ENCODE measurements at places on chromosomes 6 and 20.

DNA sequence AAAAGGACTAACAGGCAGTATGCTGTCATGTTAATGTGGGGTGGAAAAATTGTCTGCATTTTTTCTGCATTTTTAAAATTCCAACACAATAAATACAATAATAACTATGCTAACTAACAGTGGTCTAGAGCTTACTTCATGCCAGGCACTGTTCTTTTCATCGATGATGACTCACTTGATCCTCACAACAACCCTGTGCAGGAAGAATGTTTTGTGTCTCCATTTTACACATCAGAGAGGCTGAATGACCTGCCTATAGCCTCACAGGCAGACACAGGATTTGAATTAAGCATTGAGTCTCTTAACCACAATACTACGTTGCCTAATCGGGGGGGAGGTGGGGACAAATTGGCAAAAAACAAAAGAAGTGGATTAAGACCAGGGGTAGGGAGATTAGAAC, 26.9 kb upstream of the FANCE start:
- DNase-seq, result peak; percentile 96

GRCh38 chr20:36881888-36882287, 6.0 kb downstream of the TLDC2 start:
- DNase-seq, result no peak

DNA sequence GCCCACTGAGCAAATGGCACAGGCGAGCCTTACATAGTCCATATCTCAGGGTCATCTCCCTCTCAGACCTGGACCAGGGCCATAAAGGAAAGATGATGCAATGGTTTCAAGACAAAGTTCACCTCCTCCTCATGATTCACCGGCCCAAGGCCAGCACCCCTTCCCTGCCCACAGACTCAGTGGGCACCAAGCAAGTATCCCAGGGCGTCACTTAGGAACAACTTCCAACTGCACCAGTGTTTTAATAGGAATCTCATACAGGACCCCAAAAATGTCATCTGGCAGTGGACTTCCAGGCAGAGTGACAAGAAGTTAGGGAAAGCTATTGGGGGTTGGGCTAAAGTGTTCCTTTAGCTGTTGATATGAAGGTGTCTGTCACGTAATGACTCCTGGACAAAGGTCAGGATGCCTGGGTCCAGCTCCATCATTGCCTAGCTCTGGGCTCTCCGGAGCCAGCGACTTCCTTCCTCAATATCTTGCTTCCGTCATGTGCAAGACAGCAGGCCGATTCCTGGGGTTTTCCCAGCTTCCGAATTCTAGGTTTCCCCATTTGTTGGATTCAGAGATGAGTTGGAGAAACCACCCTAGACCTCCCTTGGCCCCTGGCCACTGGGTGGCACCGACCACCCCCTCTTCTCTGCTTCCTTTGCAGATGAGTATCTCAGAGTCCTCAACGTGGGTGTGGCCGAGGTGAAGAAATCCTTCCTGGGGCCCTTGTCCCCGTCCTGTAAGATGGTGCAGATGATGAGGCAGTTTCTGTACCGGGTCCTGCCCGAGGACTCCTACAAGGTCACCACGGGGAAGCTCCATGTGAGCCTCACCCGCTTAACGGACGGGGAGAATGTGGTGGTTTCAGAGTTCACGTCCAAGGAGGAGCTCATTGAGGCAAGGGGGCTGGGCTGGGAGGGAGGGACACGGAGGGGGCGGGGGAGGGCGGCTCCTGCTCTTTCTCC, 21.1 kb downstream of the PNPLA1 start:
- no peak for DNase-seq

DNA sequence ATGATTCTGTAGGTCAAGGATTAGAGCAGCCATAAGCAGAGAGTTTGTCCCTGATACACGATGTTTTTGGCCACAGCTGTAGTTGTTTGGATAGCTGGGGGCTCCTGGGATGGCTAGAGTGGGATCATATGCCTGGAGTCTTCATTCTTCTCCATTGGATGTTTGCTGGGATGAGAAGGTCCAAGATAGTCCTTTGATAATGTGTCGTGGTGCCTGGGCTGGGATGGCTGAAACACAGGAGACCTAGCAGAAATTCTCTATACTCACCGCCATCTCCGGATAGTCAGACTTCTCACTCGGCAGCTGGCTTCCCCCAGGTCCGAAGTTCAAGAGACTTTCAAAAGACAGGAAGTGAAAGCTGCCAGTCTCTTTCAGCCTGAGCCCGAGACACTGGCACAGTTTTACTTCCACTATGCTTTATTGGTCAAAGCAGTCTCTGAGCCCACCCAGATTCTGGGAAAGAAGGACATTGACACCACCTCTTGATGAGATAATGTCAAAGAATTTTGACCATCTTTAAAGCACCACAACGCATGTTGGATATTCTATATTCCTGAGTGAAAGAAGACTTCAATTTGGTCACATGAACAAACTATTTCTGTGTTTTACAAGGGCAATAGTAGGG, 16.0 kb downstream of the MARCKS start:
- no peak for DNase-seq

- DNase-seq, result no peak
Measured at GRCh38 chr6:146210406-146211083, 181.7 kb downstream of the GRM1 start.
